ENCODE measurements at places on chromosomes 1 and 21.

DNA sequence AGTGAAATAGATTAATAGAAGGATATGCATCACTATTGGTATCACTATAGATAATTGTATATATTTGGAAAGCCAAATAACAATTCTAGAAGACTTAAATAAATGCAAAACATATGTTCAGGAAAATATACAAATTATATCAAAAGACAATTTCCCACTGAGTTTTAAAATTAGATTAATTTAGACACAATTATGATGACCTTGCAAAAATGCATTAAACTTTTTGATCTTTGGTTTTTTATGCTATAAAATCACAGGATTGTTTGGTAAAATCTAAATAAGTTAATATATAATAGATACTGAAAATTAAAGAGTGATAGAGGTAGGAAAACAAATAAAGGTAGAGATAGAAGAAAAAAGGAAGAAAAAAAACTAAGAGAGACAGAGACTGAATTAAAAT, 2027.7 kb downstream of the MRPL39 start:
- no peak overlapping the region for H3K4me3 ChIP-seq
- no peaks in the 10 kb centered on the region for H3K27me3 ChIP-seq
- no peaks in the 10 kb centered on the region for H3K4me1 ChIP-seq
- no peak overlapping the region for H3K27ac ChIP-seq

- no peak overlapping the region for H3K4me3 ChIP-seq
- no peaks in the 10 kb centered on the region for H3K27me3 ChIP-seq
- H3K4me1 ChIP-seq = no peaks in the 10 kb centered on the region
- no peaks in the 10 kb centered on the region for H3K36me3 ChIP-seq
These were observed 143.5 kb upstream of the USH2A start for GRCh38 chr1:216566641-216567205.

DNA sequence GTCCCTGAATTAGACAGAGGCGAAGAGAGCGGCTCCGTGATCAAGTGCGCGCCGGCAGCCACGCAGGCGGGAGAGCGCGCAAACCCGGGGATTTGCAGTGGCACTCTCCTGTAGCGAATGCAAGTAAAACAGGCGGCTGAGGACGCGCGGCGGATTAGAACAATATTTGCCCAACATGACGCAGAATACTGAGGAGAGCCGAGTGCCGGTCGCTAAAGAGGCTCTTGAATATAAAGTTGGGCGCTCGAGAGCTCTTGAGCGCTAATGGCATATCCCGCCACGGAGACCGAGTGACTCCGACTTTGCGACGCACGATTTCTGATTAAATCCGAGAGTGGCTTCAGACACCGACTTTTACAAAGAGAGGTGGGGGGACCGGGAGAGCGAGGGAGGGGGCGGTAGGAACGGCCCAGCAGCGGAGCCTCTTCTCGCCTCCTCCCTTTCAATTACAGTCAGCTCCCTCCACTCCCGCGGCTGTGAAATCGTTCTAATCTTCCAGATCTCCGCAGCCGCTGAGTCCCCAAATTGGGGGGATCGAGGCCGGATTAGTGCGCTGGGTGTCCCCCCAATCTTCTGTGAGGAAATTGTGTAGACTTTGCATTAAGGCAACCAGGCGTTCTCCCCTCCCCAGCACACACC, 2.3 kb downstream of the PAX7 start:
- peaks cover 48% of the 10 kb centered on the region for H3K27me3 ChIP-seq
- H3K4me3 ChIP-seq = no peak overlapping the region
- no peak for DNase-seq
- H3K36me3 ChIP-seq = no peaks in the 10 kb centered on the region

GRCh38 chr21:29985866-29986265, 46.1 kb upstream of the GRIK1 start:
- no peaks in the 10 kb centered on the region for H3K27me3 ChIP-seq
- H3K4me3 ChIP-seq = no peak overlapping the region
- H3K36me3 ChIP-seq = no peaks in the 10 kb centered on the region
- no peaks in the 10 kb centered on the region for H3K4me1 ChIP-seq

DNA sequence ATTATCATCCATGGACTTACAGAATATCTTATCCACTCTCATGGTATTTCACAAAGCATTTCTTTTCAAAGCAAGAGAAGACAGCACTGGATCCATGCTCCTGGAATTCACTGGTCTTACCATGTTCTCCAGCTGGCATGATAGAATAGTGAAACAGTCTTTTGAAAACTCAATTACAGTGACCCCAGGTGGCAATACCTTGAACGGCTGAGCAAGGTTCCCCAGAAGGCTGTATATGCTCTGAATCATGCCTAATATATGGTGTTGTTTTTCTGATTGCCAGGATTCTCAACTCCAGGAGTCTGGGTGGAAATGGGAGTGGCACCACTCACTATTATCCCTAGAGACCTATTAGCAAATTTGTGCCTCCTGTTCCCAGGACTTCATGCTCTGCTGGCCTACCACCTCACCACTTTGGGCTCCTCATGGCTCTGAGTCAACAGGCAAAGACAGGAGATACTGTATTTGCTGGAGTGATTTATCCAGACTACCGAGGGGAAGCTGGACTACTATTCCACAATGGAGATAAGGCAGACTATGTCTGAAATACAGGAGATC, 87.6 kb downstream of the CATSPERE start:
- no peak for DNase-seq
- no peaks in the 10 kb centered on the region for H3K27me3 ChIP-seq
- no peak overlapping the region for H3K4me3 ChIP-seq
- no peaks in the 10 kb centered on the region for H3K36me3 ChIP-seq
- H3K27ac ChIP-seq = no peak overlapping the region

- H3K4me3 ChIP-seq = no peak overlapping the region
- no peak for DNase-seq
- no peaks in the 10 kb centered on the region for H3K27me3 ChIP-seq
- no peaks in the 10 kb centered on the region for H3K36me3 ChIP-seq
These were observed 20.4 kb downstream of the ARHGEF19 start for GRCh38 chr1:16191916-16192546.

- no peak for DNase-seq
- no peak overlapping the region for H3K4me3 ChIP-seq
- H3K36me3 ChIP-seq = no peaks in the 10 kb centered on the region
- H3K4me1 ChIP-seq = no peaks in the 10 kb centered on the region
These were observed 674.3 kb downstream of the BRINP3 start for GRCh38 chr1:189803364-189803763.

DNA sequence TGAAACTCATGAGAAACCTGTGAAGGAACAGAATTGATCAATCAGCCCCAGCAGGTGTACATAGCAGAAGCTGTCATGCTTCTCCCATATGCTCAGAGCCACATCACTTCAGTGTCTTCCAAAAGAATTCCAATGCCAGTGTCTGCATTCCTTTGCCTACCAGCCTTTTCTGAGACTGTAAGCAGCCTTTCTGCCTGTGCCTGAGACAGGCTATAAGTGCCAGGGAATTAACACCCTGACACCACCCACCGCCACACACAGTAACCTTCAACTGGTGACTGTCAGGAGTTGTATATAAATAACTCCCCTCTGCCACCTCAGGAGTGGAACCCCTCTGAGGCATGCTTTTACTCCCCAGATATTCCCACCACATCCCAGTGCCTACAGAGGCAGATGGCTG, 38.1 kb upstream of the SLAMF9 start:
- H3K36me3 ChIP-seq = no peaks in the 10 kb centered on the region
- peak; percentile 64 for DNase-seq
- no peak overlapping the region for H3K4me3 ChIP-seq
- no peaks in the 10 kb centered on the region for H3K27me3 ChIP-seq

- peak; percentile 86 for DNase-seq
- peaks cover 22% of the 10 kb centered on the region for H3K36me3 ChIP-seq
- peaks cover 19% of the 10 kb centered on the region for H3K4me1 ChIP-seq
- H3K27ac ChIP-seq = peak overlapping the region; percentile 57
These were observed 463 bp downstream of the PRPF3 start for GRCh38 chr1:150321826-150322166.

- H3K4me1 ChIP-seq = peaks cover 18% of the 10 kb centered on the region
- no peaks in the 10 kb centered on the region for H3K36me3 ChIP-seq
- H3K27ac ChIP-seq = no peak overlapping the region
These were observed 422.9 kb downstream of the PTBP2 start for GRCh38 chr1:97144527-97144926.

DNA sequence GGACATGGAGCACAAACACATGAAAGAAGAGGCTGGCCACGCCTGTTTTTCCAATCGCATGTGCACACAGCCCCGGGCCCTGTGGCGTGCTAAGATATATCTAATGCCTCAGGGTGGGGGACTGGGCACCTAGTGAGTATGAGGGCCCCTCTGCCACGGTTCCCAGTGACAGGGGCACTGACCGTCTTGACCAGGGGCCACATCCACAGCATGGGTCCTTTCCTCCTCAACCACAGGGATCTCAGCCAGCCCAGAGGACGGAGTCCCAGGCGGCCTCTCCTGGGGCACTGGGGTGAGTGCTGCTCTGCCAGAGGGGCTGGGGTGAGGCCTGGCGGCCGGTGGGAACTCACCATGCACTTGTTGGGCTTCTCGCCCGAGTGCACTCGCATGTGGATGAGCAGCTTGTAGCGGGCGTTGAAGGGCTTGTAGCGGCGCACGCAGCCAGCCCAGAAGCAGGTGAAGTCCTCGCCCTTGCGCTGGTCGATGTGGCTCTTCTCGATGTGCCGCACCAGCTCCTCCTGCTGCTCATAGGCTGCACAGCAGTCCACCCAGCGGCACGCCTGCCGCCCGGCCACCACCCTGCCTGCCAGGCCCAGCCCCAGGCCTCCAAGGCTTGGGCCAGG, 134.7 kb downstream of the DMRTB1 start:
- H3K4me1 ChIP-seq = peaks cover 35% of the 10 kb centered on the region
- no peak overlapping the region for H3K27ac ChIP-seq
- DNase-seq = no peak
- no peak overlapping the region for H3K4me3 ChIP-seq
- no peaks in the 10 kb centered on the region for H3K27me3 ChIP-seq

GRCh38 chr1:87830432-87830978, 501.8 kb downstream of the LMO4 start:
- no peaks in the 10 kb centered on the region for H3K27me3 ChIP-seq
- no peak overlapping the region for H3K27ac ChIP-seq
- H3K4me3 ChIP-seq = no peak overlapping the region
- no peak for DNase-seq
- H3K36me3 ChIP-seq = no peaks in the 10 kb centered on the region

- no peak overlapping the region for H3K27ac ChIP-seq
- no peak for DNase-seq
- no peak overlapping the region for H3K4me3 ChIP-seq
- H3K36me3 ChIP-seq = no peaks in the 10 kb centered on the region
- no peaks in the 10 kb centered on the region for H3K27me3 ChIP-seq
These were observed 8.3 kb upstream of the ZBTB40 start for GRCh38 chr1:22443332-22443731.

- H3K4me1 ChIP-seq = no peaks in the 10 kb centered on the region
- no peak overlapping the region for H3K27ac ChIP-seq
- H3K36me3 ChIP-seq = no peaks in the 10 kb centered on the region
- no peak overlapping the region for H3K4me3 ChIP-seq
- DNase-seq = no peak
These were observed 23.7 kb downstream of the UCK2 start for GRCh38 chr1:165851034-165851658.

DNA sequence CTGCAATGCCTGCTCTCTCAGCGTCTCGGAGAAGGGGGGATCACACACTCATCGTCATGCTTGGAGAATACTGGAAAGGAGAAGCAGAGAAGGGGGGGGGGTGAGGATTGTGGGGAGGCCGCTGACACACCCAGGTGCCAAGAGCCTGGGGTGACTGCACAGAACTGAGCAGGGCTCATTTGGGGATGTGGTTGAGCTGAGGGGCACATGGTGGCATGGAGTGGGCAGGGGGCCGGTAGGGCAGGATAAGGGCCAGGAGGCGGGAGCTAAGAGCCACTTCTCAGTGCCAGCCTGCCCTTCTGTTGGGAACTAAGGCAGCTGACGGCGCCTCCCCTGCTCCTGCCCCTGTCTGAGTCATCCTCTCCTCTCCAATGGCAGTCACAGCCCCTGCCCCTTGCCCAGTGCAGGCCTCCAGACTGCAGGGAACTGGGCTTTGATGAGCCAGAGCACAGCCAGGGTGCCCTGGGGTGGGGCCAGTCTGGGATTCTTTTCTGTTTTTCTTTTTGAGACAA, 27.2 kb downstream of the MRPL37 start:
- no peak overlapping the region for H3K4me3 ChIP-seq
- H3K27me3 ChIP-seq = no peaks in the 10 kb centered on the region
- no peak for DNase-seq

- H3K27ac ChIP-seq = no peak overlapping the region
- no peak overlapping the region for H3K4me3 ChIP-seq
- H3K36me3 ChIP-seq = no peaks in the 10 kb centered on the region
- H3K4me1 ChIP-seq = no peaks in the 10 kb centered on the region
These were observed 57.8 kb downstream of the RHOU start for GRCh38 chr1:228793032-228793431.

DNA sequence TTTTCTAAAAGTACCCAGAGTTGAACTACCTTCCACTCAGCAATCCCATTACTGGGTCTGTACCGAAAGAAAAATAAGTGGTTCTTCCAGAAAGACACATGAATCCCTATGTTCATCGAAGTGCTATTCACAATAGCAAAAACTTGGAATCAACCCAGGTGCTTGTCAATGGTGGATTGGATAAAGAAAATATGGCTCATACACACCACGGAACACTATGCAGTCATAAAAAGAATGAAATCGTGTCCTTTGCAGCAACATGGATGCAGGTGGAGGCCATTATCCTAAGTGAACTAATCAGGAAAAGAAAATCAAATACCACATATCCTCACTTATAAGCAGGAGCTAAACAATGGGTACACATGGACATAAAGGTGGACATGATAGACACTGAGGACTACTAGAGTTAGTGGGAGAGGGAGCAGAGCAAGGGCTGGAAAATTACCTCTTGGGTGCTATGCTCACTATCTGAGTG, 32.9 kb upstream of the JUN start:
- peak overlapping the region; percentile 57 for H3K4me3 ChIP-seq
- H3K27ac ChIP-seq = peak overlapping the region; percentile 88
- no peak for DNase-seq
- H3K36me3 ChIP-seq = no peaks in the 10 kb centered on the region
- H3K4me1 ChIP-seq = peaks cover 48% of the 10 kb centered on the region

- no peaks in the 10 kb centered on the region for H3K36me3 ChIP-seq
- H3K27ac ChIP-seq = no peak overlapping the region
These were observed 11.4 kb upstream of the FNBP1L start for GRCh38 chr1:93436496-93436895.

DNA sequence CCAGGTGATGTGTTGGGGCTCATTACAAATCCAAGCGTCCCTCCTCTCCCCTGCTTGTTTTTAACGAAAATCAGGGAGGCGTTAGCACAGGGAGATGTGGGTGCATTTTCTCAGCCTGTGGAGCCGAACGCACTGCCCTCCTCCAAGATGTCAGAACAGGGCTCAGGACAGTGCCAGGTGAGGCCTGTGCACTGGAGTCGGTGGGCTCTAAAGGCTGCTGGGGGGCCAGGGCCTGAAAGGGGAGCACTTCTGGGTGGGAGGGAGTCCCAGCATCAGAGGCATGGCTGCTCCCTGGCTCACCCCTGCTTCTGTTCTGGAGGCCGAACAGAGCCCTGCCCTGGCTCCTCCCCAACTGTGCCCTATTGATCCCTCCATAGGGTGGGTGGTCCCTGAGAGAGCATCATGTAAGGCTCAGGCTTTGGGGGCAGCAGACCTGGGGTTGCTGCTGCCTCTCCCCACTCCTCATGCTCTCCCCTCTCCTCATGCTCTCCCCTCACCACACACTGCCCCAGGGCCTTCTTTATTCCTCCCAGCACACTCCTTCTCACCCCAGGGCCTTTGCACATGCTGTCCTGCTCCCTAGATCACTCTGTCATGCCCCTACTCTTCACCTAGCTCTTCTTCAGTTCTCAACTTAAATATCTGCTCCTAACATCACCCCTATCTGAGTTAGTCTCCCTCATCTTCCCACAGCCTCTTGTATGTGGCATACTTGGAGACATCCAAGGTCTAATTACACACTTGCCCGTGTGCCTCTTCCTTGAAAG, 725.2 kb downstream of the PTPRU start:
- H3K4me3 ChIP-seq = no peak overlapping the region
- no peaks in the 10 kb centered on the region for H3K4me1 ChIP-seq
- no peaks in the 10 kb centered on the region for H3K27me3 ChIP-seq
- H3K36me3 ChIP-seq = no peaks in the 10 kb centered on the region
- H3K27ac ChIP-seq = no peak overlapping the region

Data from vagina (tissue), 2 donors.